Lower leg skin (tissue), 4 donors: ENCODE measurements at places on chromosomes 5 and 9. TPM values are rescaled to one million over a fixed set of nuclear protein-coding genes. Genes with fewer than 3 reads are reported as not detected.

DNA sequence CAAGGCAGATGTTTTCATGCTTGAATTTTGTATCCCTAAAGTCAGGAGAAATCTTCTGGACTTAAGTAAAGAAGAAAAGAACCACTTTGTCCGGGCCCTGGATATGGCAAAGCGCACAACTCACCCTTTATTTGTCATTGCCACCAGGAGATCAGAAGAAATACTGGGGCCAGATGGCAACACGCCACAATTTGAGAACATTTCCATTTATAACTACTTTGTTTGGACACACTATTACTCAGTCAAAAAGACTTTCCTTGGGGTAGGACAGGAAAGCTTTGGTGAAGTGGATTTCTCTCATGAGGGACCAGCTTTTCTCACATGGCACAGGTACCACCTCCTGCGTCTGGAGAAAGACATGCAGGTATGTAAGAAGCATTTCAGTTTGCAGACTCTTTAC lies 2.3 kb downstream of the TYRP1 start:
- no peak for DNase-seq

- DNase-seq, result no peak
Measured at GRCh38 chr9:37156781-37157356, 36.5 kb downstream of the ZCCHC7 start.

- no peak for DNase-seq
Measured at GRCh38 chr9:23538461-23539003, 287.5 kb downstream of the ELAVL2 start.

DNA sequence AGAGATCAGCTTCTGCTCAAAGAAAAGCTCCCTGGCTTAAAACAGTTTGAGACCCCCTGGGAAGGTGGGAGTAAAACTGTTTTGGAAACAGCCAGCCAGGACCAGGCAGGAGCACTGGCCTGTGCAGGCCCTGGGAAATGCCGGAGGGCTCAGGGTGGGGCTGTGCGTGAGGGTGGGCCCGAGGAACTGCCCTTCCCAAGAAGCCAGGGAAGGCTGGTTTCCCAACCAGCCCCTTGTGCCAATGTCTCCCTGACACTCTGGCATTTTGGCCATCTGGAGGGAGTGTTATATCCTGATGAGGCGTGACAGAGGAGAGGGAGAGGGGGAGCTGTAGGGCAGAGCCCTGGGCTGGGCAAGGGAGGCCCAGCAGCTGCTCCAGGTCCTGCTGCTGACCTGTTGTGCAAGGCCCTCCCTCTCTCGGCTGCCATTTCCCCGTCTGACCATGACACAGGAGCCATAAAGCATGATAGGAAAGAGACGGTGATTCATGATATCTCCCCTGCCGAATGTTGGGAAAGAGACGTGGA lies 16.1 kb downstream of the OLFML2A start:
- DNase-seq, result no peak

- no peak for DNase-seq
Measured at GRCh38 chr9:137435980-137436760, 5.0 kb downstream of the ENTPD8 start.

- DNase-seq, result no peak
Measured at GRCh38 chr5:107538331-107538730, 132.4 kb downstream of the EFNA5 start.

GRCh38 chr5:31731710-31732301 lies 92.9 kb downstream of the PDZD2 start:
- no peak for DNase-seq

DNA sequence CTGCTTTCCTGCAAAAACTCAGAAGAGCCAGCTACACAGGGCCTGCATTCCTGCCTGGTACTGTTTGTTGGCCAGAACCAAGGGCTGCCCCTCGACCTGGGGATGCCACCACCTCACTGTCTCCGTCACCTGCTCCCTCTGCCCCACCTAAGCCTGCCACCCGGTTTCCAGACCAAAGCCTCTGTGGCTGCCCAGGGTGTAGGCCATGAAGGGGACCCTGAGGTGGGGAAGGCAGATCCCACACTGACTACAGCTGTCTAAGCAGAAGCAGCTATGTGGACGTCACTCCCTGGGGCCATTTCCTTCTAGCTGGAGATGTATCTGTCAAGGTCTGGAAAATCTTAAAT lies 35.8 kb downstream of the RASGEF1C start:
- DNase-seq, result no peak

DNA sequence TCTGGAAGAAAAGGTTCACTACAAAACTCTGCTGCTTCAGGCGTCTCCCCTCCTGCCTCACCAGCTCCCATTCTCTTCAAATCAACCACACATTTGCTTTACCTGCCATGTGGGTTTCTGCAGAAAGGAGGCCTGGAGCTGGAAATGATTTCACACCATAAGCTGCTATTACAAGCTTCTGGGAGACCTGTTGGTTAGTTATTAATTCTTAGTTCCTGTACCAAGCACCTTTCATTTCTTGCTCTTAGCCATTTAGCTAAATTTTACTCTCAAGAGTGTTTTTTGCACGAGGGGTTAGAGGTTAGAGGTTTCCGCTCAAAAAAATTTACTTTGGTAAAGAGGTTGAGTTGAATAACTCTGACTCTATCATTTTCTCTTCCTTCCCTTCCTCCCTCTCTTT lies 70.3 kb downstream of the MAP1B start:
- DNase-seq, result no peak

Gene PKD2L2
- total RNA-seq, result not detected

GRCh38 chr9:81687521-81688261 lies 1.7 kb downstream of the TLE1 start:
- peak; percentile 30 for DNase-seq

DNA sequence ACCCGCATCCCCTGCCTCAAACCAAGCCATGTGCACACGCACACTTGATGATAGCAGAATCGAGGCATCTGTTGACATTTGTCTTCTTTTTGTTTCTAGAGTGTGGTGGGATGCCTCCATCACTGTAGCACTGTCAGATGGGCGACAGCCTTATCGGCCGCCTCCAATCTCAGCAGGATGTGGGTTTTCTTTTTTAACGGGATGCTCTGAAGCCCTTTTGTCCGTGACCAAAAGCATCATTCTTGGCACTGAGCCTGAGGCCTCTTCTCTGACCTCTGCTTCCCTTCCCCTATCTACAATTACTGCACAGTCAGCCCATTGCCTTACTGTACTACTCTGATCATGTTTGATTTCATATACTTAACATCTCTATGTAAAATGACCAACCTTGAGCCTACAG lies 78.3 kb downstream of the LMNB1 start:
- no peak for DNase-seq

- no peak for DNase-seq
Measured at GRCh38 chr5:79007872-79008271, 22.8 kb upstream of the ARSB start.

DNA sequence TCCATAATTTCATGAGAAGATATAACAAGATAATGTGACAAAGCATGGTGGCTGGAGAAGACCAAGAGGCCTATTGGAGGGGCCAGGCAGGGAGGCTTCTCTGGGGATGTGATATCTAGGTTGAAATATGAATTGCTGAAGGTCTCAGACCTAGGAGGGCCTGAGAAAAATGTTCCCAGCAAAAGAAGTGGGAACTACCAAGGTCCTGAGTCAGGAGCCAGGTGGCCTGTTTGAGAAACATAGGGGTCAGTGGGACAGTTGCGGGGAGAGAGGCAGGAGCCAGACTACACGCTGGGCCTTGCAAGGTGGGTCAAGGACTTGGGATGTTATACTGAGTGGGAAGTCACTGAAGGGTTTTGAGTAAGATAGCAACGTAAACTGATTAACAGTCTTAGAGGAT lies 216.1 kb downstream of the CFAP90 start:
- no peak for DNase-seq

- no peak for DNase-seq
Measured at GRCh38 chr5:14435481-14435880, 146.1 kb upstream of the OTULINL start.

DNA sequence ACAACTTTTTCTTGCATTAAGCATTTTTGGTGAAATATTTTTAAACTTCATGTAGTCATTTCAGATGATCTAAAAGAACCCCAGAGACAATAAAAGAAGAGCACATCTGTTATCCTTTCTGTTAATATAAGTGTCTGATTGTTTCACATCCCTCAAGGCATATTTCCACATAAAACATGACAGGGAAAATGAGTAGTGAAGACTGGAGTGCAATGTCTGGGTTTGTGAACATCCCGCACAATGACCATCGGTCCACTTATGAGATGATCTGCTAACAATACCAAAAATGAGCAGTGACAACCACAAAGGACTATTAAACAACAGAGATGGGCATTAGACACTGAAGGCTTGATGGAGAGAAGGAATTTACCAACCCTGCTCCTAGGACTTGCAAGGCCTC lies 209.1 kb downstream of the NR2F1-AS1 start:
- no peak for DNase-seq

DNA sequence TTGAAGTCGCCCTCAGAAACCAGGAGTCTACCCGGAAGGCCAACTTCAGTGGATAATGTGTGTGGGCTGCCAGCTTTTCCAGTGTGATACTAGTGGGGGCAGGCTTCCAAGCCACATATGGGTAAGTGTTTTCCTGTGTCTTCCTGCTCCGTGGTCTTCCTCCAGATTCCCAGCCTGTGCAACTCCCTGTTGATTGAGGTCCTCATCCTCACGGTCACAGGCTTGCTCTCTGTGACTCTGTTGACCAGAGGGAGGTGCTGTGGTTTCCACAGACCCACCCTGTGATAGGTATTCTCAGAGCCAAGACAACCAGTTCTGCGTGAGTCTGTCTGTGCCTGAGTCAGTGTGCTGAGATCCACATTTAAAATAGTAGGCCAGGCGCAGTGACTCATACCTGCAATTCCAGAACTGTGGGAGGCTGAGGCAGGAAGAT lies 388.0 kb upstream of the IRX2 start:
- no peak for DNase-seq

DNA sequence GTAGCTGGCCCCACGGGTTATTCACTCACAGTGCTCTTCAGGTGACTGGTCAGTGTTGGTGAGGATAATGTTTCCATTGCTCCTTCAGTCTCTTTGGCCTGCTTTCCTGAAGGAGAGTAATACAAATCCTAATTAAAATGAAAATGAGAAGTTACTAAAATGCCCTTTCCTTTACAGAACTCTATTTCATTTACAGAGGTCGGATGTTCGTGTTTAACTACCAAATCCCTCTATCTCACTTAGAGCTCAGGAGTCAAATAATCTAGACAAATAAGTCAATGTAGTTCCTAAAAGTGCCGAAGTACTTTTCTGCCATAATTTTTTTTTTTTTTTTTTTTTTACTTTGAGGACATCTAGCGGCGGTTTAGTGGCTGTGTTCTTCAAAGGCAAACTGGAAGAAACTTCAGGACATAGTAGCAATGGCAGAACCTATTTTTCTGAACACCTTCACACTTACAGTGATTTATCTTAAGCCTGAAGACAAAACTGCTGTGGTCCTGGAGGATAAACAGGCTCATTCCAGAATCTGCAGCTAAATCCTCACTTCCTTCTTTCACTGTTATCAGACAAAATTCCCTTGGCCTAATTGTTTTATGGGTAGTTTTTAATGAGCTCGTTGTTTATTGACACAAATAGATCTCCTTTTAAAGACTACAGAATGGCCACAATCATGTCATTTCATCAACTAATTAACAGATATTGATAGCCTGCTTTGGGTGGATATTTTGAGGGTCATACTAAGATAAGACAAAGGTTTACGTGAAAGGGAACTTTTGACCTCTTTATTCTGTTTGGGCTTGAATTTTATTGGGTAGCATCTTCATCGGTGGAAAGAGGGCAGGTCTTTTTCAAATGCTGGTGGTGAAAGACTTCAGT lies 207.6 kb upstream of the DMRTA1 start:
- no peak for DNase-seq

- DNase-seq, result peak; percentile 47
Measured at GRCh38 chr5:61301341-61302199, 30.5 kb upstream of the ZSWIM6 start.

GRCh38 chr9:99953861-99954507 lies 47.5 kb downstream of the STX17 start:
- DNase-seq, result no peak

GRCh38 chr9:121650217-121651007 lies 1.0 kb upstream of the DAB2IP start:
- DNase-seq, result no peak

DNA sequence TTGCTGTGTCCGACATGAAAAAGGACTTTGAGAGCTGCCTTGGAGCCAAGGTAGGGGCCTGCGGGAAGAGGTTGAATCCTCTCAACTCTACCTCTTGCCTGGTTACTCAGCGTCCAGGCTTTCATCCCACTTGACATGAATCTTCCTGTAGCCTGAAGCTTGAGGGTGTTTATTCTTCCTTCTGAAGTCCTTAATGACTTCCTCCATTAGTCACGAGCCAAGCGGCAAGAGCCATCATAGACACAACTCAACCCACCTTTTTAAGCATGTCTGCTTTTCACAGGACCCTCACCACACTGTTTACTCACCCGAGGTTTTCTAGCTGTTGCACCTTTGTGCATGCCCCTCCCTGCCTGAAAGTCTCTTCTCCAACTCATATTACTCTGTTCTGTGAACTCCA lies 40.2 kb downstream of the ACO1 start:
- DNase-seq, result no peak

DNA sequence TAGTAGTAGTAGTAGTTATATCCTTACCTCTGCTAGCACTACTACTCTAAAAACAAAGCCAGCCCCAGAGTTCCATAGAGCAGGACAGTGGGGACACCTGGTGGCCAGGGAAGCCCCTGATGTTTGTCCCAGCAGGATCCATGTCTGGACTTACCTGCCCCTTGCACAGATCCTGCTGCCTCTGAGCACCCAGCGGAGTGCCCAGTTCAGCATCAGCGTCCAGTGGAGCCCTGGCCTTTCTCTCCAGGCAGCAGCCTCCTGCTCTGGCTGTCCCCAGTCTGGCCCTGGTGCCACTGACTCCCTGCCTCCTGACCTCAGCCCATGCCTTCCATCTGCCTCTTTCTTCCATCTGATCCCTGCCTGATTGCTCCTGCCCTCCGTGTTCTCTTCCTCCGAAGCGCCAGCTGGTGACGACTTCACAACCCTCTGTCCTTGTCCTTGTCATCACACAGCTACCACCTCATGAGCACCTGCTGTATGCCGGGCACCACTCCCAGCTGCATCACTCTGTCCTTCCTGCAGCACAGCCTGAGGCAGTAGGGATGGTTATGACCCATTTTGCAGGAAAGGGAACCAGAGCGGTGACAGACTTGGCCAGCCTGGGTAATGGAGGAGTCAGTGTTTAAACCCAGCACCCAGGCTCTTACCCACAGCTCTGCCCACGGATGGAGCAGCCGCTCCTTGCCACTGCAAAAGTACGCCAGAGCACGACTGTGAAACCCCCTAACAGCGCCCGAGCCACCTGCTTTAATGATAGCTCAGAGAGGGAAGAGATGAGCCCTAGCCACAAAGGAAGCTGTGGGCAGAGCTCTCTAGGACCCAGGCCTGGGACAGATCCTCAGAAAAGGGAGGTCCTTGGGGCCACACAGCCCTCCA lies 11.5 kb downstream of the SARDH start:
- peak; percentile 83 for DNase-seq
